ENCODE measurements at places on chromosomes 11 and 22.

DNA sequence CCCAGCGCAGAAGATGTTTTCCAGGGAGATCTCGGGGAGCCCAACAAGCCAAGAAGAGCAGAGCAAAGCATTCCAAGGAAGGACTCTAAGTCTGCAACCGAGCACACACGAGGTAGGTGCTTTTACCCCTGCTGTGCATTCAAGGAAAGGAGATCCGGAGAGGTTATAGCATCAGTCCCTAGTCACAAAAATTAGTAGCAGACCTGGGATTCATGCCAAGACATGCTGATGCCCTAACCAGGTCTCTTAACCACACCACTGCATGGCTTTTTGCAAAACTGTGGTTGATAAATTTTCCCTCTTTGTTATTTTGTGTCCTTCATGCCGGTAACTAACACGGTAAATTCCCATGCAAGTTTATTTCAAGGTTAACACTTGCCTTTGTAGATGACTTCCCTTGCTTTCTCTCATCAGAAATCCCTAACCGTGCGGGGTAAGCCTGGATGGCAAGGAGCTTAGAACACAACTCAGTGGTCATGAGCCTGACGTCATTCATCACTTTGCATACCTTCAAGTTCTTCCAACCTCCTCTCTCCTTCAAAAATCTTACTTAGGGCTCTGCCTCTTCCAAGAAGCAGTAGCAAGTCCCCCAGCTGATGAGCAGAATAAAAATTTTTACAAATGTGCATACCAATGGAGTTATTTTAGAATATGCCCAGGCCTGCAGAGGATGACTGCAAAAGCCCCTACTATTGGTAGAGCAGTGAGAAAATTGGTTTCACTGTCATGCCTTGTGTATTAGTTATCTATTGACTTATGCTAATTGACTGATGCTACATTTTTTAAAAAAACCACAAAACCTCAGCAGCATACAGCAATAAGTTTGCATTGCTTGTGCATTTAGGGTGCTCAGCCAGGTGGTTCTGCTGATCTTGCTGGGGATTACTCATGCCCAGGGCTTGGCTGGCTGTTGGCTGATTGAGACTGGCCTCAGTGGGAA is 465.1 kb downstream of the MN1 start:
- DNase-seq, result no peak

GRCh38 chr11:130775306-130776060 is 140.8 kb downstream of the SNX19 start:
- DNase-seq, result no peak

- no peak for DNase-seq
Observed at GRCh38 chr11:86418106-86418505, 43.4 kb downstream of the CCDC81 start.

GRCh38 chr11:120064341-120064740 is 73.6 kb downstream of the TRIM29 start:
- no peak for DNase-seq

DNA sequence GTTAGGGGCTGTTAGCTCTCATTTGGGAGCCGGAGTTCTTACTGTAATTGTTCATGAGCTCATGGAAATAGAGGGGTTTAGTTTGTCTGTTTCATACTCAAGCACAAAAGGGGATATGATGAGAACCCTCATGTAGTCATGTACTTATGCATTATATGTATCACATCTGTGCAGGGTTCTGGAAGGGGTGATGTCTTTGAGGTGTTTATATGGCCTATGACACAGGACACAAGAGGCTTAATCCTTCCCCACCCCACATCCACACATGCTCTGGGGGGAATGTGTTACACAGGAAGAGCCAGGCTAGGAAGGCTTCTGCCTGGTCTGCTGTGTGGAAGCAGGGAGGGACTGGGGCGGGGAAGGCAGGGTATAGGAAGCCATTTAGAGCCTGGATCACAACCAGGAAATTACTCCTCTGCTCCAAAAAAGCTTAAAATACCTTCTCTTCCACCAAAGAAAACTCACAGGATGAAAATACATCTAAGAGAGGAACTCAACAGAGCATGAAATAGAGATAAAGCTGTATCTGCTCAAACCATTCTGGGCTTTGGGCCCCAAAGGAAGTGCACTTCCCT is 316.1 kb downstream of the TMEM135 start:
- DNase-seq, result no peak

DNA sequence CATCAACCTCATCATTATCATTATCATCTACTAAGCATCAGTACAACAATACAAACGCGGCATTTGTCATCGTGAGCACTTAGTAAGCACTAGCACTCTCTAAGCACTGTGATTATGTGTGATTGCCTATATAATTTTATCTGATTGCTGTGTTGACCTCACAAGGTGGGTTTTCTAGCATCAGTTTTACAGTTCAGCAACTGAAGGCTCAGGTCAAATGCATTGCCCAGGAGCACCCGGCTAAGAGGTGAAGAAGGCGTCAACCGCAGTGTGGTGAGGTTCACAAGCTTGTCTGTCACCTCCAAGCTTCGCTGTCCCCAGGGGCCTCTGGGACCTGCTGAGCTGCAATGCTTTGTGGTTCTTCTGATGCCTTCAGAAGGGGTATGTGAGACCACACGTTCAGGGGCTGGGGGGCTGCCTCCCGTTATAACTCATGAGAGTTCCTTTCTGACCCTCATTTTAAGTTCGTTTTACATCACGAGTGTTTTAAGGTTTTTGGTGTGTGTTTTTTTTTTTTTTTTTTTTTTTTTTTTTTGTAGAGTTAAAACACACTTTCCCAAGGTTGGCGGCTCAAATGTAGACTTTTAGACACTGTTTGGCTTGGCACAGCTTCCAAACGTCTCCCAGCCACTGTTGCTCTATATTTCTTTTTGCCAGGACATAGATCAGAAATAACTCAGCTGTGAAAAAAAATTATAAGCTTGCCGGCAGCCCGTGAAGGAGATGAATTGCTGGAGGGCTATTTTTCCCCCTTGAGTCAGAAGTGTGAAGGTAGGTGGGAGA is 33.8 kb upstream of the SCUBE1 start:
- DNase-seq, result no peak

GRCh38 chr22:22229683-22230420 is 14.7 kb upstream of the VPREB1 start:
- DNase-seq, result no peak

DNA sequence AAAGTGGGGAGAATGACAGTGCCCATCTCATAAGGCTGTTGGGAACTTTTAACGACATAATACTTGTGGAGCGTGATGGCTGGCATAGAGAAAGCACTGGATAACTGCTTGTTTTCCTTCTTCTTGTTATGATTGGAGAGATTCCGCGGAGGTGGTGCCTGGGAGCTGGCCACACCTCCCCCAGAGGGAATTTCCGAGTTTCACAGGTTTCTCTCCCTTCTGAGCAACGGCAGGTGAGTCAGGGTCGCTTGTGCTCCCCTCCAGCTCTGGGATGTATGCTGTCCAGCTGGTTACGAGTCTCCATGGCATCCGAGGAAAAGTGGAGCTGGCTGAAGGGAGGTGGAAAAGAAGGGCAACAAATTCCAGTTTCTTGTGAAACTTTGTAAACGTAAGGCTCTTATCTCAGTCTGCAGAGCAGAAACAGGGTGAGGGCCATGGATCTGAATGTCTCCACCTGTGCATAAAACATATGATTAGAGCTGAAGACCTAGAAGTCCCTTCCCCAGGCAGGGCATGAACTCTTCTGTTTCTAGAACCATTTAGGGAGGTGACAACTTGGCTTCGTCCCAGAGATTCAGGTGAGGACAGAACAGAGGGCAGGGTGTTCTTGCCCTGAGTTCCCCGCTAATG is 10.0 kb upstream of the PLET1 start:
- no peak for DNase-seq

DNA sequence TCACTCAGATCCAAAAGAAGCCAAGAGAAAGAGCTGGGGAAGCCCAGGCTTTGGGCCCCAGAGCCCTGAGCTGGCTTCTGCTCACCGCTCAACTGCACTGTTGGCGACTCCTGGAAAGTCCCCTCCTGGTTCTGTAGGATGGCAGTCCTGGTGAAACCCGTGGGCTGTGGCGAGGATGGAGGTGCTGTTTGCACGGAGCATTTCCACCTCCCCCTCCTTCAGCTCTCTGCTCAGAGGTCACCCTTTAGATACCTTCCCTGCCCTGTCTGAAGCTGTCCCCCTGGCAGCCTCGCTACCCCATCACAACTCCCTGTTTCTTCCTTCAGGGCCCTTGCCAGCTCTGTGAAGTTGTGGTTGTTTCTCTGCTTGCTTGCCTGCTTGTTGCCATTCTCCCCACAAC is 97.8 kb downstream of the MYO18B start:
- DNase-seq, result no peak

DNA sequence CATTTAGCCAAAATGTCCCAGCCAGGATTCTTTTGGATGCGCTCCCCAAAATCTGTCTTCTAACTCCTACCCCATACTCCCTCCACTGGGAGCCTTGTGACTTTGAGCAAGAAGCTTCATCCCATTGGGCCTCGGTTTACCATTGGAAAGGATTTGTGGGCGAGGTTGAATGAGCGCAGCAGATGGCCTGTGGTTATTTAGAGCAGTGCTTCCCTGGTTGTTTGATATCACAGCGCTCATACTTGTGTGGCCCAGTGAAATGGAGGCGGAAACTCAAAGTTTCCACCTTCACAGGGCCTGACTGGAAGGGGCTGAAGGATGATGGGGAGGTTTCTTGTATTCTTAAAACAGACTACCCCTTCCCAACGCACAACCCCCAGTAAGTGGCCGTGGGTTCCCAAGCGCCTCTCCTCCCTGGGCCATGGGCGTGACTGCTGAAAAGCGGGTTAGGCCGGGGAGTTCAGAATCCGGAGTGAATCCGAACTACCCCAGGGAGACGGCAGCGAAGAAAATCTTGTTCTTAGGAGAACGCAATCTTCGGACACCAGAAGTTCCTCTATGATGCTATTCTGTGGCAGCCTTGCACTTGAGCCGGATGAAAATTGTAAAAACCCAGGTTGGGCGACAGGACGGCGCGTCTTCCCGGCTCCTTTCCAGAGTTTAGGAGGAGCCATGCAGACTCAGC is 1.2 kb upstream of the ATF4 start:
- DNase-seq, result no peak

DNA sequence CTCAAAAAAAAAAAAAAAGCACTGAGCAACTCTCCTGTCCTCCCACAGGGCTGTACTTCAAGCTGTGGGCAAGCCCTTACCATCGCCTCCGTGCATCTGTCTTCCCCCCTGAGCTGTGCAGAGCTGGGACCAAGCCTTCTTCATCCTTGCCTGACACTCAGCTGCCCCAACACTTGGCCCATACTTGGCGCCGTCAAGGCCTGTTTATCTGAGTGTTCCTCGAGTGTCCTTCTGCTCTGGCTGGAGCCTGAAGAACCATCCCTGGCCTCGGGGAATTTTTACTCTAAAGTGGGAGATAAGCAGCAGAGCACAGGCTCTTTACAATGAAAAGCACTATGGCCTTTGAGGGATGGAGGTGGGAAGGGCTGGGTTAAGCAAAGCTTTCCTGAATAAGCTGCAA is 1.6 kb upstream of the TIRAP start:
- no peak for DNase-seq

GRCh38 chr11:92130421-92130831 is 94.2 kb upstream of the FAT3 start:
- DNase-seq, result no peak

GRCh38 chr11:14619603-14620531 is 23.7 kb upstream of the PDE3B start:
- no peak for DNase-seq

GRCh38 chr11:106021967-106022794 is at the start of gene MSANTD4:
TSS of gene MSANTD4 (minus strand) at chr11:106022240. CDS start at chr11:106010917, 11,323 bp downstream.
- DNase-seq, result peak; percentile 88

DNA sequence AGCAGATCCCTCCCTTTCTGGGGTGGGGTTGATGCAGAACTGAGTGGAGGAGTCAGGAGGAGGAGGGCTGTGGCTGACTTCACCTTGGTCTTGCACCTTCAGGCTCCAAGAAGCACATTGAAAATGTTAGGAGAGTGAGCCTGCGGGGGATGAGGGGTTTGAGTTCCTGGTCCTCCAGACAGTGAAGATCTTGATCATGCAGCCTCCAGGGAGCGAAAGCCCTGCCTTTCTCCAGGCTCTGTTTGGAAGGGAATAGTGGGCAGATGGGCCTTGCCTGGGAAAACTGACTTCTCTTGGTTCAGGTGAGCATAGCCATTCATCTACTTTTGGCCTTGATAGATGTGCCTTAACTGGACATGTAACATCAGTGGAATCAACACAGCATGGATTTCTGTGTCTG is 267.6 kb upstream of the B3GAT1 start:
- DNase-seq, result no peak

DNA sequence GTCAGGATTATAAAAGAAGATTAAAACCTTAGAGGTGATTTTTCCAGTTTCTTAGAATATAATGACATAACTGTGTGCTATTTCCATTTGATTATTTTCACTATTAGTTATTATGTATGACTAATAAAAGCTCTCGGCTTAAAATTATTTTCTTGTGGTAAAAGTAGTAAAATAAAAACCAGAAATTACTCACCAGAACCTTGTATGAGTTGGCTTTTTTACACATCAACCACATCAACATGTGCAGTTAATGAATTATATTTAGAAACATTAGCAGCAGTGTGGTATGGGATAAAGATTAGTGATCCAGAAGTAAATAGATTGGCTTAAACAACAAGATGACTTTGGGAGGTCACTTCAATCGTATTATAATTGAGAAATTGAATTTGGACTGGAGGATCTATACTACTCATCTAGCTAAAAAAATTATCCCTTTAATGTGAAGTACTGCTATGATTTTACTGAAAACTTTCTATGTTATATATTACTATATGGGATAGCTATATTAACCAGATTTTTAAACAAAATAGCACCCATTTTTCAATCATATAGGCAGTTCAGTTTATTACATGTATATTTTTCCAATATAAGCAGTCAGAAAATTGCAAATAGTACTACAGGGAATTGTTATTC is 2.8 kb upstream of the BCO2 start:
- no peak for DNase-seq

- DNase-seq, result no peak
Observed at GRCh38 chr11:115891581-115891980, 387.4 kb upstream of the CADM1 start.
